ENCODE measurements at places on chromosomes 12 and 14.
A peak's percentile ranks its signal among the peaks of the same experiment; 100 is the strongest.

GRCh38 chr14:73751157-73751691, 37.0 kb upstream of the PNMA1 start:
- no peak for DNase-seq

DNA sequence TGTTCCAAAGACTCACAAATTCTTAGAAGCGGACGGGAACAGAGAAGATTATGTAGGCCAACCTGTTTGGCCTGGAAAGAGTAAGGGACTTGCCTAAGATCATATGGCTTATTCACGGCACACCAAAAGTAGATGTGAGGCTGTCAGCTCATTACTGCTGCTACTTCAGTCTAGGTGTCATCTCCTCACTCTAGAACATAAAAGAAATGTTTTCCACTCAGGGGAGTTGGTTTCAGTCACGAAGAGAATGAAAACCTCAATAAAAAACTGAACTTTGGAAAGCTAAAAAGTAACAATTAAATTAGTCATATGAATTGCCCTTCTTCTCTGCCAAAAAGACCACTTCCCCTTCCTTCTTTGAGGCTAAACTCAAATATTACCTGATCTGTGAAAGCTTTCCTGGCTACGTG, 658 bp upstream of the CEP128 start:
- no peak for DNase-seq

- DNase-seq = no peak
Observed at GRCh38 chr12:570921-571794, 92.1 kb downstream of the NINJ2 start.

- no peak for DNase-seq
Observed at GRCh38 chr14:59481871-59482540, 2.2 kb downstream of the L3HYPDH start.

DNA sequence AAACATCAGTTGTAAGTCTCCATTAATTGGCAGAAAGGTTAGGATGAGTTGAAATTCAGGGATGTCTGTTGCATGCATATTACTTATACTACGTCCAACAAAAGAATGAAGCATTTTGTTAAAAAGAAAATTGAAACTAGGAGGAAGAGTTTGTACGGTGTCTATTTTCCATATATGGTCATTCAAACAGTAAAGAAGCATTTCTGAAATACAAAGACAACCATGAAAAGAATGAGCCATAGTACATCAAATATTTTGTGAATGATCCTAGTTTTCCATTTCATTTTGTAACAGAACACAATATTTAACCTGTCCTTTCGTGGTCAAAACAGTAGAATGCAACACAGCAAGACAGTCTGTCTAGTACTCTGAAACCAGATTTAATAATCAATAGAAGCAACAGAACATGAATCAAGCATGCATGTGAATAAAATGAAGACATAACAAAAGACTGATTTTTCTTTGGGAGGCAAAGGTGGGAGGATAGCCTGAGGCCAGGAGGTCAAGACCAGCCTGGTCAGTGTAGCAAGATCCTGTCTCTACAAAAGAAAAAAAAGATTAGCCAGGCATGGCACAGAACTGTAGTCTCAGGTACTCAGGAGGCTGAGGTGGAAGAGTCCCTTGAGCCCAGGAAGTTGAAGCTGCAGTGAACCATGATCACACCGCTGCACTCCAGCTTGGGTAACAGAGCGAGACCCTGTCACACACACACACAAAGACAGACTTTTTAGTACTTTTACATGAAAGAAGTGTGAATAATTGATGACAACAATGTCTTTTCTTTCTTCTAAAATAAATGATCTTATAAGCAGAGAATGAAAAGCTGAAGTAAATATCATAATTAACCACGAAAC, 156.0 kb downstream of the LRIG3 start:
- DNase-seq = no peak

- DNase-seq = peak; percentile 35
Observed at GRCh38 chr14:94867946-94868771, 98.2 kb upstream of the GSC start.

DNA sequence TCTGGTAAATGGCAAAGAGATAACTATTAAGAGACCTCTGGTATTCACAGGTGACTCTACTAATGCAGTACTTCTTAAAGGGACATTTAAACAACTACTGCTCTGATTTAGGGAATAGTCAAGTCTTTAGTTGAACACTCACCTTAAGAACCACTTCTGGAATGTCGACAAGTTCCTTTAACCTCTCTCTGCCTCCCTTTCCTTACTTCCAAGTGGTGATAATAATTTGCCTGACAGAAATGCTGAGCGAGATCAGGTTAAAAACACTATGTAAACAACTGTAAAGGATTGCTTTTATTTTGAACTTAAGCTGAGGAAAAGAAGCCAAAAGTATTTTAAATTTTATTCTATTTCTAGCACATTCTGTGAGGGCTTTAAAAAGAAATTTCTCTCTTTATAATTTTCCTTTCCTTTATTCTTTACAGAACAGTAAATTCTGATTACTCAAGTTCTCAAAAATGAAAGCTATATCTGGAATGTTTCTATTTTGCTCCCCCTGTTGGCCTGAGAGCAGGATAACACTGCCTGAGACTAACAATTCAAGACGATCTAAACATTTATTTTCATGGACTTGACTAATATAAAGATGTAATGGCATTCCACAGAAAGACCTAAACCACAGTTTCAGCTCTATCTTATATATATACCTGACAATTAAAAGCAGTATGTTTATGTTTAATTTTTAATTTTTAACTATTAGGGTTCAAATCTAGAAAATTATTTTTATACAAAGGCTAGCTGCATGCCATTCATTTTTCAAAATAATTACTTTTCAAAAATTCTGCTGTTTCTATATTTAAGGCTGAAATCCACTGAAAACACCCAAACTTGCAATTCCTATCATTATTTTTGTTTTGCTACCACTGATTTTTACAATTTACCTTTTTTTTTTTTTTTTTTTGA, 29.2 kb downstream of the ZCCHC8 start:
- no peak for DNase-seq
